ENCODE measurements at places on chromosomes 4 and X.

DNA sequence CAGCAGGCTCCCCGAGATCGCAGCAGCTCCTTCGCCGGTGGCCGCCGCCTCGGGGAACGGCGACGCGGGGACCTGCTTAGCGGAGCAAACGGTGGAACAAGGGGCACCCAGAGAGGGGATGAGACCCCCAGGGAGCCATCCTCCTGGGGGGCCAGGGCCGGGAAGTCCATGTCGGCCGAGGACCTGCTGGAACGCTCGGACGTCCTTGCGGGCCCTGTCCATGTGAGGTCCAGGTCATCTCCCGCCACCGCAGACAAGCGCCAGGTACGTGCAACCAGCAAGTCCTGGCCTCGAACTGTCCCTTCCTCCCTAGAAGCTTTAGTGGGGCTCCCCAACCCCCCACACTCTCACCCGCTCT, 156.3 kb downstream of the SOWAHB start:
- DNase-seq, result no peak

DNA sequence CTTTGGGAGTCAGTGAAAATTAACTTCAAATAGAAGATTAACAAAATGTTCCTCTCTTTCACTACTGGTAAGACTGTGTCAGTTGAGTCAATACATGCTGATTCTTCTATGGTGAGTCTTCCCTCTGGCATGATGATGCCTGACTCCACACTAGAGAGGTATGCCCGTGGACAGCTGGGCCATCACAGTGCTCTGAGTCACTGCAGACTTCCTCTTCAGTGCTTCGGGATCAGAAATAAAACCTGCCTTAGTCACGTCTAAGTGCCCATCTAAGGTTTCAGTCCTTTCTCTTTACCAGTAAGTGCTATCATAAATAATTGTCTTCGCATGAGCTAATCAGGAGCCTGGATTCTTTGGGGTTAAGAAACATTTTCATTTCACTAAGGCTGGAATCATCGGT, 1.6 kb upstream of the ASB5 start:
- no peak for DNase-seq

- DNase-seq, result no peak
These were observed 14.7 kb downstream of the TMEM271 start for GRCh38 chr4:561426-561825.

DNA sequence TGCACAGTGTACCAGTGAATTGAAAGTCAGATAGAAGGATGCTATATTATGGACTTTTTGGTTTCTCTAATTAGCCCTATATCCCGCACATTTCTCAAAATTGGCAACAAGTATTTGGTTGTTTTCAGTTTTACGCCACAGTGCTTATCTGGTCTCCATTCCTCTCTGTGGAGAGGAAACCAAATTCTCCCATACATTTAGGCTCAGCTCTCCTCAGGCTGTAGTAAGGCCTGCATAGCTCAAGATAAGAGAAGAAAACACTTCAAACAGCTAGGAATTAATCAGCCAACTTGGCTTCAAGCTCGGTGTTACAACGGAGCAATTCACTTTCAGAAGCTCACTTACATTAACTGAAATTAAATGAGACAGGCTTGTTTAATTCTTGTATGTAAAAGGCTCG, 263.2 kb downstream of the PDHA2 start:
- DNase-seq, result no peak

GRCh38 chr4:76882630-76883029, 15.3 kb downstream of the SOWAHB start:
- no peak for DNase-seq

DNA sequence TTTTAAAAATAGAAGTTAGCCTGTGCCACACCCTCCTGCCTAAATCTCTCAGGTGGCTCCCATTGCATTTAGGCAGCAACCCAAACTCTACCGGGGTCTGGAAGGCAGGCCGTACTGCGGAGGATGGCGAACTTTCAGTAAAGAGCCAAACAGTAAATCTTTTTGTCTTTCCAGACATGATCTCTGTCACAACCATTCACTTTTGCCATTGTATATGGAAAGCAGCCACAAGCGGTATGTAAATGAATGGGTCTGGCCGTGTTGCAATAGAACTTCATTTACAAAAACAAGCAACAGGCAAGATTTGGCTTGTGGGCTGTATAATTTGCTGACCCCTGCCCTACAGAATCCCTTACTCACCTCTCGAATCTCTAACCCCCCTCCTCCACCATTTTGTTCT, 3.3 kb downstream of the RADX start:
- no peak for DNase-seq

GRCh38 chr4:158521484-158522088, at the start of gene RXFP1:
Gene RXFP1, plus strand, starts transcription at chr4:158521882. Its CDS starts 95 bp downstream, at chr4:158521977.
- DNase-seq, result no peak

DNA sequence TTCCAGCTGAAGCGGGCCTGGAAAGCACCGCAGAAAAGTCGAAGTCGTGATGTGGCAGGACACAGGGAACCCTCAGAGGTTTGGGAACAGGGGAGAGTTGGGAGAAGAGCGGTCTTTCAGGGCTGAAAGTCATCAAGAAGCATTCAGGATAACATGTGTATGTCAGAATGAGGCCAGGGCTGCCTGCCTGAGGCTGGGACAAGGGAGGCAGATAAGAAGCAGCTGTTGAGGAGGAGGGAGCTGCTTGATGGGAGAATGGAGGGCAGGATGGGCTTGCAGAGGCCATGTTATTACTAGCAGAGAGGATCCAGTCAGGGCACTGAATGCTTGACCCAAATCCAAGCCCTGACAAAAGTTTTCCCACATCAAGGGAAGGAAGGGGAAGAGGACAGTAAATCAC, 132.0 kb downstream of the ATG4A start:
- DNase-seq, result no peak

- DNase-seq, result no peak
These were observed 68.4 kb downstream of the MAOB start for GRCh38 chrX:43813898-43814297.

DNA sequence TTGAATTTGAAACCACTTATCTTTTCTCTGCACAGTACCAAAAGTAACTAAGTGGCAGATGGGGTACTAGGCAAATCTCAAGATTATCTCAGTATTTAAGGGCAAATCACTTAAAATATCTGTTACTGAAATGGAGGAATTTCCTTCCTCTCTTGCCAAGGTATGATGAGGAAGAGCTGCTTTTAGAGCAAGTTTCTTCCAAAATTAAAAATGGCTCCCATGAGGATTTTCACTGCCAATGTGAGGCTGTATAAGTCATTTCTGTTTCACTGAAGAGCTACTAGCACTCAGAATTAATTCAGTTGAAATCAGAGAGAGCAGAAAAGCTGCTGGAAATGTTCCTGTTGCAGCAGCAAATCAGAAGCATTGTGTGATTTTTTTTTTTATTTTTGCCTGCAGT, 43.4 kb downstream of the GABRB1 start:
- DNase-seq, result no peak

Measured in activated T-helper 1 cell treated with anti-CD3 and anti-CD28 coated beads, Interleukin-12 subunit alpha, Interleukin-12 subunit beta, Interleukin-2, Interleukin-4 antibody, amounts not matched to agents 30 ng/mL and 10 ng/mL and 1 ng/mL, durations not matched to agents 14 hours and 24 hours and 36 hours (primary cell).